ENCODE measurements at places on chromosomes 7 and 10.

GRCh38 chr7:103658055-103659005 lies 212.3 kb upstream of the SLC26A5 start:
- DNase-seq = no peak

- no peak for DNase-seq
Measured at GRCh38 chr10:125823663-125824251, 411 bp downstream of the BCCIP start.

DNA sequence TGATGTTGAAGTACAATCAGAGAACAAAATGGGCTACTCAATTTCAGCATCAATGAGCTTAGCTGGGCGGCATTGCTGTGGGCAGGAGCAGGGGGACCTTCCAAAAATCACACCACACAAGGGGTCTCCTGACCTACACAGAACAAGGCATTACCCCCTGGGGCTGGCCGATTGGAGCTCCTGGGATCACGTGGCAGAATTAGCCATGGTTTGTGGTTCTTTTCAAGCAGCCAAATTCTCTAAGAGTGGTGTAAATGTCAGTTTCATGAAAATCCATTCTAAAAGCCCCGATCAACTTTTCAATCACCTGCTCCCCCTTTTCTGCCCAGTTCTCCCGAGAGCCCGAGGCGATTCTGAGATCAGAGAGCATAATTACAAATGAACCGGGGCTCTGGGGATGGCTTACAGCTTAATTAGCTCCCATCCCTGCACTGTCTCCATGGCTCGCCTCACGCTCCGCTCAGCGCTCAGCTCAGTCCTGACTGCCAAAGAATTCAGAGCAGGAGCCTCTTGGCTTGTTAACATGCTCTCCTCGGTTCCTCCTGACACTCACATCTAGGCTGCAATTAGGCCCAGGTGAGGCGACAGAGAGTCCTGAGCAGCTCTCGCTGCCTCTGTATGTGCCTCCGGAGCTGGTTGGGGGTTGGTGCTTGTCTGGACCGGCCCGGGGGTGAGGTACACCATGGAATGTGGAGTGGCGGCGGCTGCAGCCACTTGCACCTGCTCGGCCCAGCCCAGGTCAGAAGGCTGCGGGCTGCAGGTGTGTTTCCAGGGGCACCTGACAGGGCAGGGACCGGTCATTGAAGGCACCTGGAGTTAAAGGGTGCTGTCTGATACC lies 111.8 kb downstream of the WDR11 start:
- DNase-seq = no peak

- peak; percentile 84 for DNase-seq
Measured at GRCh38 chr7:30472784-30473775, 5.5 kb downstream of the NOD1 start.

GRCh38 chr10:17453373-17454091 lies 863 bp downstream of the ST8SIA6 start:
- peak; percentile 3 for DNase-seq

DNA sequence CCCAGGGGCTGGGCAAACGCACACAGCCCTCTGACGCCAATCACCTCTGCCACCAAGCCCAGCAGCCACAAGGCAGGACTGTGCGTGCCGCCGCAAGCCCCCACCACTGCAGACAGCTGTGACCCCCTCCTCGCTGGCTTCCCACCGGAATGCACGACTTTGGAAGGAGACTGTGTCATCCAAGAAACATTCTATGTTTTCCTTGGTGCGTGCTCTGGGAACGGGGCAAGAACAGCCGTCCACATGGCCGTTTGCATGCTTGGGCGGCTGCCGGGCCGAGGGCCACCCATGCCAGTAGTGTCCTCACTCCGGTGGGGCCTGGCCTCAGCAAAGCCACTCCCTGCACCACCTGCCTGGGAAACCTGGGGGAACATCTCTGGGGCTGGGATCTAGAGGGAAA lies 17.6 kb upstream of the ELN start:
- no peak for DNase-seq

- DNase-seq = no peak
Measured at GRCh38 chr7:55296070-55296469, 69.1 kb upstream of the LANCL2 start.

DNA sequence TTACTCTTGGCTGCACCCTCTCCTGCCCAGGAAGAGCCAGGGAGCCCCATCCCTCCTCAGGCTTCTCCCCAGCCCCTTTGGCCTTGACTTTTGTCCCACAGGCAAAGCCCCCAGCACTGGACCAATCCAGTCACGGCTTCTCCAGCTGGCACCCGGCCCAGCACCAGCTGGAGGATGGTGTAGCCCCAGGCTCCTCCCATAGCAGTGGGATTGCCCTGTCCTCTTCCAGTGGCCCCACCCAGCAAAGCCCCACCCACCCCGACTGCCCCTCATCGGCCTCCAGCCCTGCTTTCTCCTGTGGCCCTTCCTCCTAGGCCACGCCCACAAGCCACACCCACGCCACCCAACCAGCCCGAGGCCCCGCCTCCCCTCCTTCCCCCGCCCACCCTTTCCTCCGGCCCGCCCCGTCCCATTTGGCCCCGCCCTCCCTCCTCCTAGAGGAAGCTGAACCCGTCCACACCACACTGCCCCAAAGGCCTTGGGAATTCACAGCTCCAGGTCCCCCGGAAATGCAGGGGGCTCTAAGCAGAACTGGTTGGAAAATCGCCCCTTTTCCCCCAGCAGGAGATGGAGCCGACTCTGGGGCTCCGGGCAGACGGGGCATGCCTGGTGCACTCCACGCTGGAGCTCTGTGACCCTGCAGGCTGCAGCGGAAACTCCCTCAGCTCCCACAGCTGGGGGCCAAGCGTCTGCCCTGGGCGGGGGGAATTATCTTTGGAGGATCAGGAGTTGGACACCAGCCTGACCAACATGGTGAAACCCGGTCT lies 25.2 kb downstream of the GET4 start:
- DNase-seq = peak; percentile 94

GRCh38 chr7:111057066-111057465 lies 33.9 kb upstream of the LRRN3 start:
- DNase-seq = no peak

DNA sequence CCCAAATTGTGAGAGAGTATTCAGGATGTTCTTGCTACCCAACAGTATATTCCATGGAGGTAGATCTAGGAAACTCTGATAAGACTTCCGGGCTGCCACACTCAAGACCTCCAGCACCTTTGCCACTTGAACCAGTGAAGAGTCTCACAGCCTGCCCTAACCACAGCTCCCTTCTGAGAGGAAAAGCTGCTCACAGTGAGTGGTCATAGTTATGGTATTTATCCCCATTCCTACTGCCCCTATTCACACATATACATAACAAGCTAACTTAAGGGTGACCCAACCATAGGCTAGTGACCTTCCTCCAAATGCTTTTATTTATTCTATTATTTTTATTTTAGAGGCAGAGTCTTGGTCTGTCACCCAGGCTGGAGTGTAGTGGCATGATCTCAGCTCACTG lies 156.3 kb downstream of the PTEN start:
- peak; percentile 62 for DNase-seq

GRCh38 chr10:49005270-49005669 lies 65.6 kb upstream of the LRRC18 start:
- DNase-seq = no peak

- DNase-seq = peak; percentile 68
Measured at GRCh38 chr10:92689663-92690210, at the start of gene HHEX. TSS of gene HHEX (plus strand) at chr10:92689955. CDS start at chr10:92689987, 32 bp downstream.

GRCh38 chr10:132471484-132471883 lies 66.1 kb upstream of the INPP5A start:
- no peak for DNase-seq

DNA sequence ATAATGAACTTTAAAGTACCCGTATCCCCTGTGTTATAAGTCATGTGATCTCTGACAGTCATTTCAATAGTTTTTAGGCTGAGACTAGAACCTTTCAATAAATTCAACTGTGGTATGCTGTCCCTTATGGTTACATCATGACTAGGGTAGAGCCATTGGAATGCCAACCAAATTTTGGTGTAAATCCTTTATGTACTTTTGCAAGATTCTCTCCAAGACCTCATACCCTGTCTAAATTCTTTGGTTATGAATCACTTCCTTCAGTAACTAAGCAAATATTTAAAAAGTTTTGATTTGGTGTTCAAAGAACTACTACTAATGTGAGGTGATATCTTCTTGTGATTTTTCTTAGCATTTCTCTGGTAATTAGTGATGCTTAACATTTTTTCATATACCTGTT lies 20.8 kb upstream of the OR6B1 start:
- DNase-seq = peak; percentile 89

DNA sequence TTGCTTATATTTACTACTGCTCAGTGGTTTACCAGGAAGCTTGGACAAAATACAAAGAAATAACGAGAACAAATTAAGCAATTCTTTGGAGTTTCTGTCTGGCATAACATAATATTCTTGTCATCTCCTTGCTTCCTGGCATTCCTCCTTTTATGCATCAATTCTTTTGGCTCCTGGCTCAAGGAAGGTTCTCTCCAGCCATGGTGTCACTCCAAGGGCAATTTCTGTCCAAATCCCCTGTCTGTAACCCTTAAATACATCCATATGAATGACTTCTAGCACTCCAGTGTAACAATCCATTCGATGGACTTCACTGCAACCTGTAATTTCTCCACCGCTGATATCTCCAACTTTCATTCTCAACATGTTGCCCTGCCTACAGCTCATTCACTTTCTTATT lies 617.7 kb upstream of the ANKRD30A start:
- no peak for DNase-seq

DNA sequence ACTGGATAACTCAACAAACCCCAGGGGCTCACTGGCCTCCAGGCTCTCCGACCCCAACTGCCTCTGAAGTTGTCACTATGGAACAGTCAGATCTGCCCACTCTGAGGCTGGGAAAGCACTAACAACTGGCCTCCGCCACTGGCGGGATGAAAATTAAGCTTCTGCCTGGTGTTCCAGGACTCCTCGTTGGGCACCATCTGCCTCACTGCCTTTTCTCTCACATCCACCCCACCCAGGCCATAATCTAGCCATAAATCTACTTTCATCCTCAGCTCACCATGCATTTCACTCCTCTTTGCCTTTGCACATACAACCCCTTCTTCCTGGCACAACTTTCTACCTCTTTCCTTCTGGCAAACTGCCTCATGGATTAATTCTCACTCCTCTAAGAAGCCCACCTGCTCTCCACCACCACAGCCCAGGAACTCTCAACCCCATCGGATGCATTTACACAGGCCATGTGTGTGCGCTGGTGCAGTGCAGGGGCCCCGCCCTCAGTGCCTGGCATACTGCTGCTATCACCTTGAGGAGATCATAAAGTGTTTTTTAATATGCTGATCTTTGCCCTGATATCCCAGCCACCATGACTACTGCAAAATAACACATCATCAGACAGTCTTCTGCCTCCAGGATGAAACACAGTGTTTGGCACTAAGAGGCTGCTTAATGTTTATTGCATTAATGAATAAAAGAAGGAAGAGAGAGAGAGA lies 4.0 kb downstream of the CDHR1 start:
- no peak for DNase-seq

GRCh38 chr10:119316729-119317097 lies 109.3 kb downstream of the GRK5 start:
- DNase-seq = peak; percentile 87

- DNase-seq = no peak
Measured at GRCh38 chr7:42240416-42240815, 3.4 kb upstream of the GLI3 start.

- DNase-seq = no peak
Measured at GRCh38 chr10:42952931-42953683, 123.8 kb upstream of the RET start.

DNA sequence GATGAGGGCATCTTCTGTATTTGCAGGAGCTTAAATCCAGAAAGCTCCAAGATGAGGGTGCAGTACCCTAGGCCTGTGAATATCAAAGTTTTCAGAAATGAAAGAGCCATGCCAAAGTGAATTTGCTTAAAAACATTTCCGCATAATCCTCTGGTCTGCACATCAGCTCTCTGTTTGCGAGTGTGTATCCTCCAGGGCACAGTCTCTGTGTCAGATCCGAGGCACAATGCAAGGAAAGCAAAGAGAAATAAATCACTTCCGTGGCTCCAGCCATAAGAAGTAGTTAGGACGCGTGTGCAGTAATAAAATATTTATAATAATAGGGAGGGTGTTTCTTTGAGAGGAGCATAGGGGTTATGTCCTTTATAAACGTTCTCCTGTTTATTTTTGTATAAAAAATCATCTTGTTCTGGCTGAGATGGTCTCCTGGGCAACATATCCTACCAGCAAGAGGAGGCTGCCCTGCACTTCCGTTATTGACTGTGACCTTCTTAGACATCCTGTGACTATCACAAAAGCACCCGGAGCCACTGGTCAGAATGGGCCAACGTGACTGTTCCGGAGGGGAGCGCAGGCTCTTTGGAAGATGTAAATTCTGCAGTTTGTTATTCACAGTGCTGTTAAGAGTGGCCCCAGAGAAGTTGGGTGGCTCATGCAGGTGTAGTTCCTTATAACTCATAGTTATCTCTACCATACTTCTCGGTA lies 667.6 kb upstream of the FOXK1 start:
- no peak for DNase-seq

DNA sequence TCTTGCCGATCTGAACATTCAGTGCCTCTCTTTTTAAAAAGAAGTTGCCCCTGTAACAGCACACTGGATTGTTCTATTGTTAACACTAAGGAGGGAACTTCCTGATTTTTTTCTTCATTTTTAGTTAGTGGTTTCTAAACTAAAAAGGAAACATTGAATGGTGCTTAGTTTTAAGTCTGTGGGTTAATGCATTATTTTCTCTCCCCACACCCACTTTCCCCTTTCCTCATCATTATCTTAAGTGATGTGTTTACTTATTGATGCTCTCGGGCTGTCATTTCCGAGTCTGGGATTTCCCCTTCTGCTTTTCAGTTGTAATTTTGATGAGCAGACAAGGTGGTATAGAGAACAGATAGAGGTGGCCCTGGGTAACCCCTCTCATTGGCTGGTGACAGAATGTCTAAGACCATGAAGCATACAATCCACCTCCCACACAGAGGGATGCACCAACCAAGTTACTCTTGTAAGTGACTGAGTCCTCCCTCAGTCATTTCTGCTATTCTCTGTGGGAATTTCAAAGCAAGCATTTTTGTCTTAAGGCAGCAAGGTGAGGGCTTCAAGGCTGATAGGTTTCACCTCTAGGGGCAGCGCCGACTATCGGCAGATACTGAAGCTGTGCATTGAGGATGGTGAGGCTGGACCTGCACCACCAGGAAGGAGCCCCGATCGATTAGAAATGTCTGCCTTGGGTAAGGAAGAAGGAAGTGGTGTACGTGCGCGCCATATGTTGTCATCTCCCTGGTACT lies 49.5 kb downstream of the CHN2 start:
- no peak for DNase-seq

Measured in HCEC 1CT (cell line).